ENCODE measurements at places on chromosomes 5 and 9. TPM values are rescaled to one million over a fixed set of nuclear protein-coding genes. Genes with fewer than 3 reads are reported as not detected.

DNA sequence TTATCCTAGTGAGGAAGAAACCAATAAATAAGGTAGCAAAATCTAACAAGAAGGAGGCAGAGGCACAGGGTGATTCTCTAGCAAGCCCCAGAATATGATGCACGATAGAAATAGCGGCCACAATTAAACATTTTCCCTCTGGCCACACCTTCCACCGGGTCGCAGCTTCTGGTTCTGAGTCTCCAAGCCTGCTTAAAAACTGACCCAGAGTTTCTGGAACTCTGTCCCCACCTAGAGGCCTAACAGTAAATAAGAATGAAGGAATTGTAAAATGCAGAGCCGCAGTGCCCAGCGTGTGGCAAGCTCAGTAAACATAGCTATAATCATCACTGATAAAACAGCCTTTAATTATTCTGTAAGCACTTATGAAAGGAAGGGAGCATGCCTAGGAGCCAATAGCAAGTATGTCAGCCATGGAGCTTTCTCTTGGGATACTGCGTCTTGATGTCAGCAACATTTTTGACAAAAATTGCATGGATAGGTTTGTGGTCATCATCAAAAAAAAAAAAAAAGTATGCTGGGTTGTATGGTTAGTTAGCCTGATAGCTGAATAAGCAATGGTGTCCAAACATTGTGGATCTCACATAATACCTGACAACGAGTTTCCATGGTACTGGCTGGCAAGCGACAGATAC is 465.5 kb downstream of the DNAH5 start:
- H3K27ac ChIP-seq = no peak overlapping the region
- no peaks in the 10 kb centered on the region for H3K36me3 ChIP-seq
- no peaks in the 10 kb centered on the region for H3K4me1 ChIP-seq
- H3K27me3 ChIP-seq = no peaks in the 10 kb centered on the region

DNA sequence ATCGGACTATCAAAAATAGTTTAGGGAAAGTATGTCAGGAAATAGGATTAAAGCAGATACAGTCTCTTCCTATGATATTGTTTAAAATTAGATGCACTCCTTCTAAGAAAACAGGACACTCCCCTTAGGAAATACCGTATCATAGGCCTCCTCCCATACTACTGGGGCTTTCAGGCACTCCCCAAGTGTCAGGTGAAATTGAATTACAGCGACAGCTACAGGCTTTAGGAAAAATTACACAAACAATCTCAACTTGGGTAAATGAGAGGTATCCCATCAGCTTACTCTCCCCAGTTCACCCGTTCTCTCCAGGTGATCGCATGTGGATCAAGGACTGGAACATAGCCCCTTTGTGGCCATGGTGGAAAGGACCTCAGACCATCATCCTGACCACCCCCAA is 110.4 kb upstream of the EPB41L4A start:
- no peak for DNase-seq
- H3K4me1 ChIP-seq = no peaks in the 10 kb centered on the region
- no peaks in the 10 kb centered on the region for H3K27me3 ChIP-seq
- H3K27ac ChIP-seq = no peak overlapping the region

GRCh38 chr9:131731237-131731636 is 8.6 kb downstream of the RAPGEF1 start:
- no peaks in the 10 kb centered on the region for H3K36me3 ChIP-seq
- no peak overlapping the region for H3K4me3 ChIP-seq
- H3K27me3 ChIP-seq = no peaks in the 10 kb centered on the region

GRCh38 chr9:90546200-90546599 is 96.4 kb downstream of the DIRAS2 start:
- H3K27ac ChIP-seq = no peak overlapping the region
- no peak for DNase-seq
- H3K4me1 ChIP-seq = no peaks in the 10 kb centered on the region
- no peak overlapping the region for H3K4me3 ChIP-seq

- H3K27me3 ChIP-seq = no peaks in the 10 kb centered on the region
- no peak overlapping the region for H3K4me3 ChIP-seq
- no peak overlapping the region for H3K27ac ChIP-seq
- no peaks in the 10 kb centered on the region for H3K36me3 ChIP-seq
- no peak for DNase-seq
These were observed 31.8 kb upstream of the FRRS1L start for GRCh38 chr9:109198736-109199382.

DNA sequence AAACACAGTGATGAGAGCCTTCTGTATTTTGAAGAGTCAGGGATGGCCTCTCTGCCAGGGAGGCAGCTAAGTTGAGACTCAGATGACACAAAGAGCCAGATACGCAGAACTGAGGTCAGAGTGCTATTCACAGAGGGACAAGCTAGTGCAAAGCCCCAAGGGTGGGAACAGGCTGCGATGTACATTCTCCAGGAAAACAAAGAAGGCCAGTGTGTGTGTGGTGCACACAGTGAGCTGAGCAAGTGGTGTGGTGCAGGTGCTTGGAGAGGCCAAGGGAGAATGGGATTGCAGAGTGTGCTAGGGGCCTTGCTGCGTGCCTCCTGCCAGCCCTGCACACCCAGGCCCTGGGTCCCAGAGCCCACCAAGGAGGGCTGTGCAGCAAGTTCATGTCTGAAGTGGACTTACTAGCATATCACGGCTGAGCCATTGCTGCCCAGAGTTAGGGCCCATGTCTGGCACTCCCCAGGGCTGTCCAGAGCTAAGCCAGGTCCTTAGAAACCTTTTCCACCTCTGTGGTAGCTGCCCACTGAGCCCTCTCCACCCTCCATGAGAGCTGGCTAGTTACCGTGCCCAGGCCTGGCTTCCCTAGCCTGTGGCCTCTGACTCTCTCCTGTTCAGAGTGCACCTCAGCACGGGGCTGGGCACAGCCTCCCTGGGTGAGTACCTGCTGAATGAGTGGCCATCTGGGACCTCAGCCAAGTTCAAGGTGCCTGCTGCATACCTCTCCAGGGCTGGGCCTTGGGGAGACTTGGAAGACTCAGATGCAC is 9.3 kb downstream of the SLC25A48 start:
- no peaks in the 10 kb centered on the region for H3K4me1 ChIP-seq
- H3K4me3 ChIP-seq = no peak overlapping the region
- no peak for DNase-seq

- no peak overlapping the region for H3K27ac ChIP-seq
- H3K36me3 ChIP-seq = peaks cover 82% of the 10 kb centered on the region
- no peak for DNase-seq
- H3K4me3 ChIP-seq = no peak overlapping the region
- no peaks in the 10 kb centered on the region for H3K27me3 ChIP-seq
These were observed 60.9 kb downstream of the DOCK2 start for GRCh38 chr5:169697976-169698375.

GRCh38 chr5:76861612-76862011 is 11.8 kb downstream of the S100Z start:
- H3K27ac ChIP-seq = no peak overlapping the region
- H3K27me3 ChIP-seq = no peaks in the 10 kb centered on the region
- no peak for DNase-seq
- H3K4me3 ChIP-seq = no peak overlapping the region

- no peak for DNase-seq
- H3K27ac ChIP-seq = no peak overlapping the region
- H3K36me3 ChIP-seq = no peaks in the 10 kb centered on the region
- no peak overlapping the region for H3K4me3 ChIP-seq
These were observed 27.5 kb downstream of the PAEP start for GRCh38 chr9:135588886-135589595.

DNA sequence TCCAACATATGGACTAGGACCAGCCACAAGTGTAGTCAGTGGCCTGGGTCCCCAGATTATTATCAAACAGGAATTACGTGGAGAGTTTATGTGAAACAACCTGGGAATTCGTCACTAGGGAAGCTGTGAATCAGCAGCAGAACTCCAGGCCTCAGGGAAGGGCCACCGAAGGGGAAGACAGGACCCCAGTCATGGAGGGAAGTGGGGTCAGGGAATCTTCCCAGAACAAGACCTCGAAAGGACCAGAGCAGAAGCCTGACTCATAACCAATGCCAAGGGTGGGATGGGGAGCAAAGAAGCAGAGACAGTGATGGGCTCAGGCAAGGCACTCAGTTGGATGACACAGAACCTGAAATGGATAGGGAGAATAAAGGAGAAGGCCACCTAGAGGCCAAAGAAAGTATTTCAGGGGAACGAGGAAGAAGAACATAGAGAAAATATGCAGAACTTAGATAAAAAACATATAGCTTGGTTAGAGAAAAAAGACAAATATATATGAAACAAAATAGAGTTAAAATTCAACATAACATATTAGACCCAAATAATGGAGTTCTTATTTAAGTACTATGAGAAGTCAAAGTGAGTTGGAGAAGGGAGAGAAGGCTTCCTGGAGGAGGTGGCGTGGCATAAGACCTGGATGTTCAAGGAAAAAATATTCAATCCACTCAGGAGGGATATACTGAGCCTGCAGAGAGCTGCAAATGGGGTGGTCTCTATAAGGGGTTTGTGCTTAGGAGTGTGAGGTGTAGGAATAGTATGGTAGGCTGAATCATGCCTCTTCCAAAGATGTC is 66.7 kb upstream of the CAST start:
- H3K4me1 ChIP-seq = no peaks in the 10 kb centered on the region
- H3K36me3 ChIP-seq = no peaks in the 10 kb centered on the region
- peak; percentile 6 for DNase-seq
- H3K27ac ChIP-seq = no peak overlapping the region
- H3K4me3 ChIP-seq = no peak overlapping the region
- H3K27me3 ChIP-seq = no peaks in the 10 kb centered on the region

- no peak overlapping the region for H3K4me3 ChIP-seq
- no peaks in the 10 kb centered on the region for H3K27me3 ChIP-seq
- H3K36me3 ChIP-seq = no peaks in the 10 kb centered on the region
- H3K4me1 ChIP-seq = peaks cover under 1% of the 10 kb centered on the region
- DNase-seq = no peak
These were observed 213.6 kb downstream of the AGTPBP1 start for GRCh38 chr9:85528142-85528541.

Gene HAND1
- polyA plus RNA-seq = not detected

Gene SLC36A3
- not detected for polyA plus RNA-seq

Gene PDCD1LG2
- polyA plus RNA-seq = 1.1 TPM

Gene DCAF10
- polyA plus RNA-seq = 36.7 TPM
